GM12892 (cell line): ENCODE measurements at places on chromosomes 16 and 17.

DNA sequence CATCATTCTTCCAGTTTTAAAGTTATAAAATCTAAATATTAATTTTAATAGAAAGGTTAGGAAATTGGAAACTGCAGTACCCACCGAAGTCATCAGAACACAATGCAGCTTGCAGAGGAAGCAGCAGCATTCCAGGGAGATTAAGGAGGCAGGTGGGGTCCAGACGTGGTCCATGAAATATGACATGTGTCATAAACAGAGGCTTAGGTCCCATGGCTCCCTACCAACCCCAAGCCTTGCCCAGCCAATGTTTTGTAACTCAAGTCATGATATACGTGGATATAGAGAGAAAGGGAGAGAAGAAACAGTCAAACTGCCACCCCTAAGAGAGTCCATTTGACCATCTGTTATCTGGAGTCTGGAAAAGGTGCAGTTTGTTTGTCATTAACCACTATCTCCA is 670.0 kb downstream of the TOX3 start:
- no peak for DNase-seq

DNA sequence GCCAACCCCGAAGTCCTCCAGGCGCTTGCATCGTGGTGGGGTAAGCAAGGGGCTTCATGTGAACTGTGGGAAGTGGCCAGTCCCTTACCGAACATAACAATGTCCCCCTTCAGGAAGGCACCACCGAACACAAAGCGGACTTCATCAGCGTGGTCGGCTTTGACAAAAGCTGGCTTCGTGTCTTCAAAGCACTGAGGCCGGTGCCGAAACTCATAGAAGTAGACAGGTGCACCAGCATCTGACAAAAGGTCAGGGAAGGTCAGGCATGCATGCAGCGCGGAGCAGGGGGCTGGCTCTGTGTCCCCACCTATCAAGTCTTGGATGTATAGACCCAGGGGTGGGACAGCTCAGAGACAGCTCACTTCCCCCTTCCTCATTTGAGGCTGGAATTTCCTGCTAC is 16.6 kb upstream of the CES1 start:
- no peak for DNase-seq

DNA sequence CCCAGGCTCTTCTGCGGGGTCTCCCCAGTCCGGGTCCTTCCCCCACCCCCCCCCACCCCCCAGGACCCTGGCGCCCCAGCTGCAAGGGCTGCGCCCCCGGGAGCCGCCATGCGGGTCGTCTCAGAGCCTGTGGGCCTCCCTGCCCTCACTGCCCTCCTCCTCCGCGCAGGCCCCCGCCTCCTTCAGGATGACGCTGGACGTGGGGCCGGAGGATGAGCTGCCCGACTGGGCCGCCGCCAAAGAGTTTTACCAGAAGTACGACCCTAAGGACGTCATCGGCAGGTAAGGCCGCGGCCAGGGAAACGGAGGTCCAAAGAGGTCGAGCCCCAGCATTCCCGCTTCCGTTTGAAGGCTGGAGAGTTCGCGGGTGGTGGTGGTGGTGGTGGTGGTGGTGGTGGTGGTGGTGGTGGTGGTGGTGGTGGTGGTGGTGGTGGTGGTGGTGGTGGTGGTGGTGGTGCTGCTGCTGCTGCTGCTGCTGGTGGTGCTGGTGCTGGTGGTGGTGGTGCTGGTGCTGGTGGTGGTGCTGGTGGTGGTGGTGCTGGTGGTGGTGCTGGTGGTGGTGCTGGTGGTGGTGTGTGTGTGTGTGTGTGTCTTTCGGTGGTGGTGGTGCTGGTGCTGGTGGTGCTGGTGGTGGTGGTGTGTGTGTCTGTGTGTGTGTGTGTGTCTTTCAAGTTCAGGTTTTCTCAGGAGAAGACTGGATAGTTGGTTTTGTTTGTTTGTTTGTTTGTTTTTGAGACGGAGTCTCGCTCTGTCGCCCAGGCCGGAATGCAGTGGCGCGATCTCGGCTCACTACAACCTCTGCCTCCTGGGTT is 615 bp downstream of the PHKG2 start:
- DNase-seq = peak; percentile 56

GRCh38 chr16:56994311-56994710 is 5.0 kb downstream of the NLRC5 start:
- no peak for DNase-seq

DNA sequence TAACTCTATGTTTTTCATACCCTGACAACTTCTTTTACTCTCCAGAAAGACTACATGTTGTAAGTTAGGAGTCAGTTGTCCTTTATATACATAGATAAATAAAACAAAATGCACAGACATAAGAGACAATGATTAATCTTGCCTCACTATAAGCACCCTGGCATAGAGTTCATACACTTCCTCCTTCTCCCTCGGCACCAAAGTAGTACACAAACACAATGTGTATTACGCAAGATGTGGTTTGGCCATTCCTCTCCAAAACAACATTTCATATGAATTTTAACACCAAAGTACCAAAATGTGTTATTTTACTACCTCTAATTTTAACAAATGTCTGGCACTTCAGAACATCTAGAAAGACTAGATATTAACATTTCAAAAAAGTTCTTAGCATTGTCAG is 17.2 kb upstream of the SLFN11 start:
- DNase-seq = no peak

DNA sequence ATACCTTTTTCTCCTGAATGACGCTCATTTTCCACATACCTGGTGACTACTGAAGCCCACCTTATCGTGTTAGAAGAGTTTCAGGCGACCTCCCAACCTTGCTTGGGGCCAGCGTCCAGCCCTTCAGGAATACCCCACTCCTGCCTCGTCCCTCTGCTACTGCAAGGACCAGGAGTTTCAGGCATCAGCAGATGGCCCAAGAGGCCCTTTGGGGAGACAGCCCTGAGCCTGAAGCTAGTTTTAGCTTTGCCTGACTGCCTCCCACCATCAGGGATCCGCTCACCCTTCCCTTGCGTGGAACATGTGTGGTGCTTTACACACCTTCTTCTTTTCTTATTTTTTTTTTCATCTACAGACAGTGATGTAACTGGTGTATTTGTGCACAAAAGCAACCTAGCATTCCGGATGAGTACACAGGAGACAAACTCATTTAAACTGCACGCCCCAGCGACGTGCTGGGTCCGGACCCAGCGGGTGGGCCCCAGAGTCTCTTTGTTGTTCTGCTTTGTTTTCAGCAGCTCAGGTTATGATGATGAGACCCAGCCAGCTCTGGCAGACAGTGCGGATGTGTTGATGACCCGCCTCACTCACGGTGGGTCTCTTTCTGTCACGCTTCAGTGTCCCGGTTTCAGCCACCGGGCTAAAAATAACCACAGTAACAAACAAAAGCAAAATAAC is 242.4 kb downstream of the C16orf95 start:
- no peak for DNase-seq
